HAP-1 (cell line): ENCODE measurements at places on chromosomes 11 and 22.
A peak's percentile ranks its signal among the peaks of the same experiment; 100 is the strongest.

DNA sequence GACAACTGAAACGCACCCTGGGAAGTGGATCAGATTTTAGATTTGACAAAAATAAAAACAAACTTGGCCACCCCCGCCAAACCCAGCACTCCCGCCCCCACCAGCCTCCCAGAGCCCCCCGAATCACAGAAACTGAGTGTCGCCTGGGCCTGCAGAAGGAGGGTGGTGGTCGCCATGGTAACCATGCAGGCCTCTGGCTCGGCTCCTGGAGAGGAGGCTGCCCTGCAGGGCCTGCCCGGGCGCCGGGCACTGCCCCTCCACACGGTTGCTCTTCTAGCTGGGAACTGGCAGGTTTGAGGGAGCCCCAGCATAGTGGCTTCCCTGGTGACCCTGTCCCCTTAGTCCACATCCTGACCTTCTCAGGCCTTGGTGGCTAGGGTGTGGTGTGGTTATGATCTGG, 19.3 kb downstream of the CACNA1I start:
- no peak for DNase-seq

- DNase-seq, result no peak
These were observed 100.3 kb downstream of the GUCY1A2 start for GRCh38 chr11:106917973-106918372.

DNA sequence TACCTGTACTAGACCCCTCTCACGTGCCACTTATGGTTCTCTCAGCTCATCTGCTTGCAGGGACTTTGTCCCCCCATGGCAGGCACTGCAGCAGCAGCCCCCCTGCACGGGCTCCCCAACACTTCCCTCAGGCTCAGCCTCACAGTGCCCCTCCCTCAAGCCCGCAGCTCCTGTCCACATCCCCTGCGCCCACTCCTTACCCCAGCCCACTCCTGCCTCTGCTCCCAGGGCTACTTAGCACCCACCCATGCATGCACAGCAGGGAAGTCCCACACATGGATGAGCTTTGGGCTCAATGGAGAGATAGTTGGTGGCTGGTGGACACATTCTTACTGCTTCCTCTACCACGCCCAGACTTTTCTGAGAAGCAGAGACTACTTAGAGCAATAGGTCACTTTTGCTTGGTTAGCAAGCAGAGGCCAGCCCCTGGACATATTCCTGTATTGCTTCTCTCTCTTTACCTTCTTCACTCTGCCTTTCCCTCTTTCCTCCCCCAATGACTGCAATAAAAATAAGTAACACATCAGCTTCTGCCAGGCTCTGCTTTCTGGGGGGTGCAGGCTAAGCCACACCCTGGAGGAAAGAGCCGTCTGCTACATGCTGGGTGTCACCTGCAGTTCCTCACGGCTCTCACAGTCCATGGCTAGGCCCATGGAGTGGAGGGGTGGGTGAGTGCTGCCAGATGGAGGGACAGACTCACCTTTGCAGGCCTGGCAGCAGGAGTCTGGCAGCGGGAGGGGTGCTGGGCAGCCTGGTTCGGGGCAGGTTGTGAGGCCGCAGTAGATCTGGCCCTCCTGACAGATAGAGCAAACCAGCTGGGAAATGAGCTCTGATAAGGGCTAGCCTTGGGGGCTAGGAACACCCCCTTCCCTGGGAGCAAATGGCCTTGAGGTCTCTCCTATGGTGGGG, 23.4 kb downstream of the CHRDL2 start:
- DNase-seq, result no peak

DNA sequence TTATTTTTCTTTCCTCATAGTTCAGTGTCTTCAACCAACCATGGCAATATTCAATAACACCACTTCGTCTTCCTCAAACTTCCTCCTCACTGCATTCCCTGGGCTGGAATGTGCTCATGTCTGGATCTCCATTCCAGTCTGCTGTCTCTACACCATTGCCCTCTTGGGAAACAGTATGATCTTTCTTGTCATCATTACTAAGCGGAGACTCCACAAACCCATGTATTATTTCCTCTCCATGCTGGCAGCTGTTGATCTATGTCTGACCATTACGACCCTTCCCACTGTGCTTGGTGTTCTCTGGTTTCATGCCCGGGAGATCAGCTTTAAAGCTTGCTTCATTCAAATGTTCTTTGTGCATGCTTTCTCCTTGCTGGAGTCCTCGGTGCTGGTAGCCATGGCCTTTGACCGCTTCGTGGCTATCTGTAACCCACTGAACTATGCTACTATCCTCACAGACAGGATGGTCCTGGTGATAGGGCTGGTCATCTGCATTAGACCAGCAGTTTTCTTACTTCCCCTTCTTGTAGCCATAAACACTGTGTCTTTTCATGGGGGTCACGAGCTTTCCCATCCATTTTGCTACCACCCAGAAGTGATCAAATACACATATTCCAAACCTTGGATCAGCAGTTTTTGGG, at the start of gene OR51T1:
OR51T1 (plus strand) TSS at position 41 of the 641 bp plus-strand sequence; CDS start at position 41, 0 bp downstream.
- DNase-seq, result no peak

DNA sequence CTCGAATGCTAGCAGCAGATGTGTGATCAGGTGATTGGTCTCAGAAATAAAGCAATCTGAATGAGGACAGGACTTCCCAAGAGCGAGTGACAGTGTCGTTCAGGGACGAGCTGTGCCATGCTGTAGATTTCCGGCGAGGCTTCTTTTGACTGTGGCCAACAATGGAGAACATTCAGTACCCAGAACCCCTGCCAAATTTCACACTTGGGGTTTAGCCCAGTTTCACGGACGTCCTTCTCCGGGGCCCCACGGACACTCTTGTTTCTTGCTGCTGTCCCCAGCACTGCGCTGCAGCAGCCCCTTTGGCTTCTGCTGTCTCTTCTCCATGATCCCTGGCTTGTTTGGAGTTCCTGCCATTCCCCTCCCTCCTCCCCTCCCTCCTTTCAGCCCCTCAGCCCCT, 115.1 kb upstream of the GRAMD1B start:
- DNase-seq, result no peak

- peak; percentile 7 for DNase-seq
These were observed 17.4 kb upstream of the GNB1L start for GRCh38 chr22:19871845-19872778.

GRCh38 chr11:124277207-124277606, 21.0 kb downstream of the OR8G5 start:
- DNase-seq, result no peak

DNA sequence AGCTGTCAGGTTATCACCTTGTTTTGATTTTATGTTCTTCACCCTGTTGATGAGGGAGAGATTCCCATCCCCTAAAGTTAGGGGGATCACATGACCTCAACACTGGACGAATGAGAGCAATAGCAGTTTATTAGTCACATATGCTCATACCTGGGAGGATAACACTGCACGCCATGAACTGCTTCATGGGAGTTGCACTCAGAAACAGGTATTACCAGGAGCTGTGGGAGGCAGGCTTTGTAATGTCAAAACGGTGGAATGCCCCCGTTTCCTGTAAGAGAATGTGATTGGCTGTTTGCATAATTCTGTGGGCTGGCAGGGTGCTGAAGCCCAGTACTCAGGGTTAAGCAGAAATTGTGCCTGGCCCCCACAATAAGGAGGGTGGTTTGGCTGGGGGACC, 3.2 kb upstream of the THY1 start:
- no peak for DNase-seq

DNA sequence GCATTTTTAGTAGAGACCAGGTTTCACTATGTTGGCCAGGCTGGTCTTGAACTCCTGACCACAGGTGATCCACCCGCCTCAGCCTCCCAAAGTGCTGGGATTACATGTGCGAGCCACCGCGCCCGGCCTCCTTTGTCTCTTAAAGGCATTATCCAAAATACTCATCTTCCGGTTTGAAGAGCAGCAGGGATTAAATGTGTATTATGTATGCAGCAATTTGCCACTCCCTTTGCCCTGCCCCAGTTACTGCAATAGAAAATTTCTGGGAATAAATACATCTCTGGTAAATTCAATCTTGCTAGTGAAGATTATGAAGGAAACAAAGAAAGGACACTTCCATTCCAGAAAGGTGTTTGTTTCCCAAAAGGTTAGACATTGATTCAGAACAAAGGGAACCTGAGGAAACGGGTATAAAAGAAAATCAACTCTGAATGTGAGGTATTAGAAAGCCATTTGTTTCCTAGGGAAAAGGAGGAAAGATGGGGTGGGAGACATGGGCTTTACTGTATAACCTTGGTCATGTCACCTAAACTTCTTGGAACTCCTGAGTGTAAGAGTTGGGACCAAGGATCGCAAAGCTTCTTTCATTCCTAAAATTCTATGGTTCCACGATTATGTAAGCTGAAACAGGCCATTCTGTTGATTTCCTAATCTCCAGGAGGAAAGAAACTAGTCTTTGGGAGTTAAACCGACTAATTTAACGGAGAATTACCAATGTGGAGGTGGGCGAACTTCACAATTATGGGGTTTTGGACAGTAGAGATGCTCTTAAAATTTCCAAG, 959 bp upstream of the HIPK3 start:
- DNase-seq, result peak; percentile 76

DNA sequence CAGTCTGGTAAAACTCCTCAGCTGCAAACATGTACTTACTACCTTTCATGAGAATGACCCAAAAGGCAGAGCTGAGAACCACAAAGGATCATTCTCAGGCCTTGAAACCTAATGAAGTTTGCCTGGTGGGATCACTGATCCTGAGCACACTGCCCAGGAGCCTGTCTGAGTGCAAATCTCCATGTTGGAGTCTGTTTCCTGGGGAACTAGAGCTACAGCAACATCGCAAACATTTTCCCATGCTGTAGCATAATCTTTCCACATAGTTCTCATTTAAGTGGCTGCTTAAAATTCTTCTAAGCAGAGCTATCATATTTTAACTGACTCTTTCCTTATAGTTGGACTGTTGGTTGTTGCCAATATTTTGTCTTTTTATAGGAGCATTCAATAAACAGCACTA, 58.5 kb downstream of the GUCY1A2 start:
- no peak for DNase-seq

GRCh38 chr11:119754199-119754598, 25.2 kb upstream of the NECTIN1 start:
- DNase-seq, result no peak

- DNase-seq, result peak; percentile 73
These were observed 58.5 kb upstream of the PARVA start for GRCh38 chr11:12318791-12319438.

DNA sequence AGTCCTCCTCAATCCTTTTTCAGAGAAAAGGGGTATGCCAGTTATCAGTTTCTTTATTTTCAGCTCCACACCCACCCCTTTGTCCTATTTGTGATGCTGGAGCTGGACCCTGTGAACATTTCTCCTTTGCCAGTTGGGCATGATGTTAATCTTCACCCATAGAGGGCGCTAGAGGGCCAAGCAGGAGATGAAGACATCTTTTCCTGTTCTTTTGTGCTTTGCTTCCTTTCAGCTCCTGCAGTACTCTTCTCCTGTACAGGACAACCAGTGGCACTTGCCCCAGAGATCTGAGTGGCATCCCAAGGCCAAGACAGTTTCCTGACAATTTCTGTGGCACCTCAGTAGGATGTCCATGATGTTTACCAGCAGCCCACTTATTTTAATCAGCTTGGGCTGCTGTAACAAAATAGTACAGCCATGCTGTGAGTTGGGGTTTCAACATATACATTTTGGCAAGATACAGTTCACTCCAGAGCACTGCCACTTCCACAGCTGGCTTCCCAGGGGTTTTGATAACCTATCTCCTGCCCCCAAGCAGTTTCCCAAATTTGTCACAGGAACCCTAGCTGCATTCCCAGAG, 4.6 kb downstream of the SAA2 start:
- DNase-seq, result peak; percentile 79

- DNase-seq, result peak; percentile 89
These were observed at the start of gene TLCD5 for GRCh38 chr11:120324932-120325810. TSS of gene TLCD5 (plus strand) at chr11:120325299. CDS start at chr11:120327442, 2,143 bp downstream.

DNA sequence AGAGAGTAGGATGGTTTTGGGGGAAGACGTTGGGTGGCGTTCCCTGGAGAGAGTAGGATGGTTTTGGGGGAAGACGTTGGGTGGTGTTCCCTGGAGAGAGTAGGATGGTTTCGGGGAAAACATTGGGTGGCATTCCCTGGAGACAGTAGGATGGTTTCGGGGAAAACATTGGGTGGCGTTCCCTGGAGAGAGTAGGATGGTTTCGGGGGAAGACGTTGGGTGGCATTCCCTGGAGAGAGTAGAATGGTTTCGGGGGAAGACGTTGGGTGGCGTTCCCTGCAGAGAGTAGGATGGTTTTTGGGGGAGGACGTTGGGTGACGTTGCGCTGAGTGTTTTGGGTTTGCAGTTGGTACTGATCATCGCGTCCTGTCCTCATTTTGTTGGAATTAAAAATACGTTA, 28.2 kb downstream of the IGHMBP2 start:
- DNase-seq, result no peak

DNA sequence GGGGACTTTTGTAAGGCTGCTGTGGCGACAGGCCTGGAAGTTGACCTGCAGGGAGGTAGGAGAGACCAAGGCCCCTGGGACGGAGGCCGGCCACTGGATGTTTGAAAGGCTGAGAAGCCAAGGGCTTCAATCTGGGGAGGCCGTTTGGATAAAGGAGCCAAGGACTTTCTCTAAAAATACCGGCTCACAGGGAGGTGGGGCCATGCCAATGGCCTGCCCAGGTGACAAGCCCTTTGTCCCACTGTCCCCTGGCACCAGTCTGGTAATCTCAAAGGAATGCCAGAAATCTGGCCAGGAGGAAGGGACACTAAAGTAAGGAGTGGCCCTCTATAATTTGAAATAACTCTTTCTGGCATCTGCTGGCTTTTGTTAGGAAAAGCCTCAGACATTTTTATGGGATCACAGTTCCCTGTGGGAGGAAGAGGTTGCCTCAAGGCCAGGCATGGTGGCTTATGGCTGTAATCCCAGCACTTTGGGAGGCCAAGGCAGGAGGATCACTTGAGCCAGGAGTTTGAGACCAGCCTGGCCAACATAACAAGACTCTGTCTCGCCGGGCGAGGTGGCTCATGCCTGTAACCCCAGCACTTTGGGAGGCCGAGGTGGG, 1.9 kb upstream of the CHKA start:
- peak; percentile 62 for DNase-seq

GRCh38 chr22:29310863-29311339, 4.5 kb downstream of the GAS2L1 start:
- peak; percentile 84 for DNase-seq

DNA sequence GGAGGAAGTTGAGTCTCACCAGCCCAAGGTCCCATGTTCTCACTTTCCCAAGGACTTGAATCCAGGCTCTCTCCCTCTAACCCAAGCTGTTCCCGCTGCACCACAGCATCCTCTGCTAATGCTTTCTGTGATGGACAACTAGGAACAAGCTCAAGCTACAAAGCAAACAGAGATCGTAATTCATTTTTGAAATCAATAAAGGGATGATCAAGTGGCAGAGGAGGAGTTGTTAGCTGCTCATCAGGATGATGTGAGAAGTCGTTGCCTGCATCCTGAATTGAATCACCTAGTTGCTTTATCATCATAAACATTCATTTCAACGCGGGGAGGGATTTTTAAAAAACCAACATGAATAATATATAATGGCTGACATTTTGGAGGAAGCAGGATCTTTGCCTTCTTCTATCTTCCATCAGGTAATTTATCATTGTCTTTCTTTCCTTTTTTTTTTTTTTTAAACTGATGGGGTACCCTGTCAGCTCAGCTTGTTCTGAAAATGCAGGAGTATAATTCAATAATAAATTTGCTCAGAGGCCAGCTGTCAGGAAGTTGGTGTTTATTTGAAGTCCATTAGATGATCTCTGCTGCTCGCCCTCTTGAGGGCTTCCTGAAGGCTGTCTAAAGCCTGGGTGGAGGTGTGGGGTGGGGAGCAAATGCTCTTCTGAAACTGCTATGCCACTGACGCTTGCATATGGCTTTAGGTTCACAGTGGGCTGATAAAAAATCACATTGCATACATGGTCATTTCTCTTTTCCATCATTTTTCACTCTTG, 174.4 kb upstream of the NARS2 start:
- DNase-seq, result no peak

GRCh38 chr11:3156661-3157311, 8.3 kb downstream of the OSBPL5 start:
- no peak for DNase-seq
